ENCODE measurements at places on chromosomes 2 and 18.

DNA sequence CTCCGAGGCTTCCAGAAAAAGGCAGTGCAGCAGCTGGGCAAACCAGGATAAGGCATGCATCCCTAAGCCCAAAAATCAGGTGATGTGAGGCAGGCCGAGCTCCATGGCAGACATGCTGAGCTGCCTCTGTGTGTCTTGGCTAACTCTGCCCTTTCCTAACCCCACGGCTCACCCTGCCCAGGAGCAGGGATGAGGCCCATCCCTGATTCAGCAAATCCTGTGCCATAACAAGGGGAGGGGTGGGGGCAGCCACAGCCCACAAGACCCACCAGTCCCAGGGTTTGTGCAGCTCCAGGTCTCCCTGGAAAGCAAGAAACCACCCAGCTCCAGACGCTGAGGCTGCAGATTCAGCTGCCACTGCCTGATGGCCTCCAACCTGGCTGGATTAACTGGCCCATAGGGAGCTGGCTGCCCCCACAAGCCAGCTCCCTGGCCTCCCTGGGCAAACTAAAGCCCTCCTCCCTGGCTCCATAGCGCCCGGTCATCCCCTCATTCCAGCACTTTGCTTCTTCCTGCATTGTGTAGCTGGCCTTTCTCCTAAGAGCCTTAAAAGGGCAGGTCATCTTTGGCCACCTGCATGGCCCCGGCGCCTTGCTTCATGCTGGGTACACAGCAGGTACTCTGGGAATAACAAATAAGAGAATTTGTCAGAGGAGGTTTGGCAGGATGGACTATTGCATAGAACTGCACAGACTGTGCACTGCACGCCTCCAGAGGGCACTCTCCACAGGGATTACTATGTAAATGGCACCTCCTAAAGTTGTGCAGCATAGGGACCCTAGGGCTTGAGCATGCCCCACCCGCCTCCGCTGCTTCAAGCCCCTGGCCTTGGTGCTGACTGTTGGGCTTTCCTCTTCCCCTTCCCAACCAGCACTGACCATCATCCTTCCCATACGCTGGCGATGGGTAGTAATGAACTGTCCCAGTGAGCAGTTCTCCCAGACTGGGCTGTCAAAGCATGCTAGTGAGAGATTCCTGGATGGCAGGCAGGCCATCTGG lies 10.7 kb downstream of the STEAP3 start:
- DNase-seq: peak; percentile 82

- DNase-seq: no peak
These were observed 9.6 kb downstream of the PTRHD1 start for GRCh38 chr2:24783641-24784040.

- DNase-seq: no peak
These were observed 958.8 kb upstream of the NRXN1 start for GRCh38 chr2:51990684-51991083.

DNA sequence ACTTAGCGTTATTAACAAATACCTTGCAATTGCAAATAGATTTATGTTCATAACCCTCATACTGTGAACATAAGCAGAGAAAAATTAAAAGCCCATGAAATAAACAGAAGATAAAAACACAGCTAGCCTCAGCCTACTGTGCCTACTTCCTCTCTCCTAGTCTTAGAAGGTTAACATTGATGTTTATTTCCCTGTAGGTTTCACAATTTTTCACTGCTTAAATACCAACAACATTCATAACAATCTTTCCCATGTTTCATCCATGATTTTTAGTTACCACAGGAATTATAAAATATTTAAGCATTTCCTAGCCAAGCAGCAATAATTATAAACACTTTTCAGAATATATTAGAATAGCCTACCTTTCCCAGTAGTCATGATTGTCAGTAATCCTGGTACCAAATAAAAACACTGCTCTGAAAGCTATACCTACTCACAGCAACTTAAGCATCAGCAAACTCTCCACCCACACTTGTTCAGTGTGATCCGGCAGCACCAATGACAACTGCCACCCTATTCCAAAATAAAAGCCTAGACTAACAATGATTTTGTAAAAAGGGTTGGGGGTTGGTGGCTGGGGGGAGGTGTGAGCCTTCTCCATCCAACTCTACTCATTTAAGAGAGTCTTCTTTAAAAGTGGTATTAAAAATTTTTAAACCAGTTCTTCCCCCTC lies 40.6 kb upstream of the RNU4ATAC start:
- no peak for DNase-seq

- DNase-seq: no peak
These were observed 30.0 kb downstream of the ATOH8 start for GRCh38 chr2:85783796-85784195.

- no peak for DNase-seq
These were observed 133.3 kb upstream of the NOSTRIN start for GRCh38 chr2:168669151-168669550.

GRCh38 chr2:217897091-217897715 lies 105.6 kb downstream of the TNS1 start:
- no peak for DNase-seq

DNA sequence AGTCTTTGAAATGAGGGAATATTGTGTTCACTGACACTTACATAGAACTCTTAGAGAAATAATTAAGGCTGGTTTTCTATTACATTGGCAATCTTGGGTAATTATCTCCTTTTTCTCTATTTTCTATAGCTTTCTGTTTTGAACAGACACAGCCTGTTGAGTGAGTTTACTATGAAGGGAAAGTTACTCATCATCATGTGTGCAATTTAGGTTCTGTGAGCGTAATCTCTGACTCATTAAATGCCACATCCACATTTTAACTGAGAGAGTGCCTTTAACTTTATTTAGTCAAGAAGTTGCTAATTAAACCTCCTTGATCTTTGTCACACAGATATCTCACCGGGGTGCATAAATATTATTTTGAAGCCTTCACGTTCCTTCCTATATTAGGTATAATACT lies 174.0 kb upstream of the SLC8A1 start:
- no peak for DNase-seq

- peak; percentile 68 for DNase-seq
These were observed 331.1 kb downstream of the PTPRM start for GRCh38 chr18:7898181-7898580.

DNA sequence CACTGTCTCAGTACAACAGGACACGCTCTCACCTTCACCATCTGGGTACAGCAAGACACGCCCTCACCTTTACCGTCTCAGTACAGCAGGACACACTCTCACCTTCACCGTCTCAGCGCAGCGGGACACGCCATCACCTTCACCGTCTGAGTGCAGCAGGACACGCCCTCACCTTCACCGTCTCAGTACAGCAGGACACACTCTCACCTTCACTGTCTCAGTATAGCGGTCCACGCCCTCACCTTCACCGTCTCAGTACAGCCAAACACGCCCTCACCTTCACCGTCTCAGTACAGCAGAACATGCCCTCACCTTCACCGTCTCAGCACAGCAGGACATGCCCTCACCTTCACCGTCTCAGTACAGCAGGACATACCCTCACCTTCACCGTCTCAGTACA lies 109.9 kb upstream of the CTDP1 start:
- no peak for DNase-seq

GRCh38 chr2:238796223-238796885 lies 51.5 kb upstream of the TWIST2 start:
- no peak for DNase-seq

DNA sequence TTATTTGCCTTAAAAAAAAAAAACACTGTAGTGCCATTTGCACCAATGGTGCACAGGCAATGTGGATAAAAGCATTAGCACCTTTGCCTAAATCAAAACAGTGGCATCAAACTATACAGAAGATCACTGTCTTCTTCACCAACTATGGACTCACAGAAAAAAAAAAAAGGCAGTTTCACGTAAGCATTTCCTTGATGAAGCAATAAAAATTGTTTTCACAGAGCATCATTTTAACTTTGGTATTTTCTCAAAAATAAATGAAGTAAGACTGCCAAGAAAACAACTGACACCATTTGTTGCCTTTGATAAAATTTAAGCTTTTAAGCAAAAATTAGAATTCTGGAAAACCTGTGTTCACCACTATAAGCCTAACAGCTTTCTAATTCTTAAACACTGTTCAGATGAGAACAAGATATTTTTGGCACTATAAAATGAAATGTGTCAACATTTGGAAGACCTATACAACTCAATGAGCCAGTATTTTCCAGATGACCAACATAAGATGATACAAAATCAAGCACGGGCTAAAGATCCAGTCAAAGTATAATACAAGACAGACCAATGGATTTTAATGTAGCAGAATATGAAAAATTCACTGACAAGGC lies 21.1 kb downstream of the METTL8 start:
- no peak for DNase-seq

DNA sequence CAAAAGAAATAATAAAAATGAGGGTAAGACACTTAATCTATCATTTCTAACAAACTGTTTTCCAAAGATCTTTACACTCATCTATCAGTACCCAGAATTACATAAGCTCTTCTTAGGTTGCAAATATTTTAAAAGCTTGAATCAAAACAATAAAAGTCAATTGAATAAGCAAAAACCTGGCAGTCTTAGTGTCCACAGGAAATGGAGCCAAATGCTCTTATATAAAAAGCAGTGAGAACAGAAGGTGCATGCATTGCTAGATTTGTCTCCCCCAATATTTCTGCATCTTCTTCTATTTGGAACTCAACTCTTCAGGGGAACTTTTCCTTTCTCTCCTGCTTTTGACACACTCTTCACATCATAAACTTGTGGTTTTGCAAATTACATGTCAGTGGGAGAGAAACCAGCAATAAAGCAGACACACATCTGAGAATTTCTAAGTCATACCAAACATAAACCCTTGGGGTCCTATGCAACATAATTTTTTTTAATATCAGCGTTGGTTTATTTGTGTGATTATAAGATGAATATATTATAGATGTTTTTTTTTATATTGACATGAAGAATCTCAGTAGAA lies 343.9 kb upstream of the ACVR2A start:
- no peak for DNase-seq

- no peak for DNase-seq
These were observed 22.8 kb downstream of the OTOF start for GRCh38 chr2:26455037-26455669.

DNA sequence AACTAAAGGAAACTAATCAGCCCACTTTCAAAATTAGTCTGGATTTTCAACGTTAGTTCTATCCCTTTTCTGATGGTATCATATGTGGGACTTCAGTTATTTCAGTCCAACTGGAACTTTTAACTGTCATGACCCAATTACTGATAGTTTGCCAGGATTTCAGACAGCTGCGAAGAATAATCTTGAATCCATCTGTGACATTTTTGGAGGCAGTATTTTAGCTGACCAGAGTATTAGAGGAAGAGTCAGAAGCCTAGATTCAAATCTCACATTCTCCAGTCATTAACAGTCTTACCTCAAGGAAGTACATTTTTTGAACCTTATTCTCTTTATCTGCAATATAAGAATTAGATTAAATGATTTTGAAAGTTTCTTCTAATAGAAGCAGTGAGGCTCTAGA lies 81.3 kb downstream of the PTRHD1 start:
- peak; percentile 63 for DNase-seq

DNA sequence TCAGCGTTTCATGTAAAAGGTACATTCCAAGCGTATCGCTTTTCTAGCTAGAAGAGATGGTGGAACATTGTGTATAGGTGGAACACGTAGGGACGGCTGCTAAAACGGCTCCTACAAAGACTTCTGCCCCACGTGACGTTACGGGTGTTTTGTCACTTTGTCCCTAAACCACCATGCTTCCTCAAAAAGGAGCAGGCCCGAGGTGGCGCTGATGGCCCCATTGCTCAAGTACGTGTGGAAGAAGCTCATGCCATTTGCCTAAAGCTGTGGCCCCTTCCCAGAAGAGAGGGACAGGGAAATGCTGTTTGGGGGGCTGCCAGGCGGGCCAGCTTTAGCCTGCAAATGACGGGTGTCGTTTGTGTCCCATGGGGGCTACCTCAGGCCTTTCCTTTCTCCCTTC lies 72.7 kb downstream of the TMEM247 start:
- no peak for DNase-seq

DNA sequence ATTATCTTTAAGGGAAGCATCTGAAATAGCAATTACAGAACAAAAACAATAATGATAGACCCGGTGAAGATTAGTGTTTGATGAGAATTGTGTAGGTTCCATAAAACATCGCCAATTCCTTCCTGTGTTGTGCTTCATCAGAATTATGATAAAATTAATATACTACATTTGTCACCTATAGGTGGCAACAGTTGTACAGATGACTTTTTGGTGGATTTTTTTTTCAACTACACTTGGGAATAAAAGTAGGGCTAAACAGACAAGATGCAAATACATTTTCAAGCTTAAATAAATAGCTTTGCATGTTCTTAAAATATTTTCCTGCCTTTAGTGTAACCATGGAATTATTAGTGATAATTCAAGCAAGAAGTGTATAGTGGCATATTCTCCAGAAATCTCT lies 7.0 kb upstream of the LYPD1 start:
- DNase-seq: no peak

- DNase-seq: no peak
These were observed 41.2 kb downstream of the SLC9A4 start for GRCh38 chr2:102514061-102514785.

DNA sequence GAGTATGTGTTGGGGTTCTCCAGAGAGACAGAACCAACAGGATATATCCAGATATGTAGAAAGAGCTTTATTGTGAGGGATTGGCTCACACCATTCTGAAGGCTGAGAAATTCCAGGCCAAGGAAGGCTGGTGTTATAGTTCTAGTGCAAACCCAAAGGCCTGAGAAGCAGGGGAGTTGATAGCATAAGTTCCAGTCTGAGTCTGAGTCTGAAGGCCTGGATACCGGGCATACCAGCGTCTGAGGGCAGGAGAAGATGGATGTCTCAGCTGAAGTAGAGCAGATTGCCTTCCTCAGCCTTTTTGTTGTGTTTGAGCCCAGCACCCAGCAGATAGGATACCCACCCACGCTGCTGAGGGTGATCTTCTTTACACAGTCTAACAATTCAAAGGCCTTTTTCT lies 211.7 kb upstream of the RASGRP3 start:
- no peak for DNase-seq

GRCh38 chr2:42878581-42878980 lies 86.2 kb upstream of the HAAO start:
- DNase-seq: no peak

GRCh38 chr18:65091744-65092329 lies 659.0 kb upstream of the CDH7 start:
- DNase-seq: no peak

GRCh38 chr18:48533340-48534070 lies 5.3 kb upstream of the CTIF start:
- no peak for DNase-seq

DNA sequence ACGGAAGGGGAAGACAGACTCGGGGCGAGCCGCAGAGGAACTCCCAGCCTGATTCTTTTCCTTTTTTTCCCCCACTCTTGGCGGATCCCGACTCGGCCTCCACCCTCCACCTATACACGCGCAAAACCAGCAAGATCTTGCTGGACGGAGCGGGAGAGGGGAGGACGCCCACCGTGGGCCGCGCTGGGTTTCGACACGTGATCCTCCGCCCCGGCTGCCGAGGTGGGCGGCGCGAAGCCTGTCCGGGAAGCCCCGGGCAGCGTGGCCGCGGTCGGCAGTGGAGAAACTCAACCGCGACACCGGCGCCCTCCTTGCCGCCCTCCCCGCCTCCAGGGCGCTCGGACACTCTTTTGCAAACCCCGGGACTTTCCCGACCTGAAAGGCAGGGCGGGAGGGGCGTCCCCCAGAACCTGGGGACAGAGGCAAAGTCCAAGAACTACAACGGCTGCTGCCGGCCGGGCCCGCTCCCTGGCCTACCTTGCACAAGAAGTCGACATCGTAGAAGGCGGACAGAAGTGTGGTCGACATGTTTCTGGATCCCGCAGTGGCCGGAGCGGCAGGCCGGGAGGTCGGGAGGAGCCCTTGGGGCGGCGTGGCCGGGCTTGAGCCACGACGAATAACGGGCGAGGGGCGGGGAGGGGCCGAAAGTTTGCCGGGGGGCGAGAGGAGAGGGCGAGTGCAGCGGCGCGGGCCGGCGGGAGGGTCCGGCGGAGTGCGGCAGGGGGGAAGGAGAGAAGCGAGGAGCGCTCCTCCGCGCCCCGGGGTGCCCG lies 433 bp downstream of the ZFP36L2 start:
- peak; percentile 85 for DNase-seq
